ENCODE measurements at places on chromosomes 4 and X.

DNA sequence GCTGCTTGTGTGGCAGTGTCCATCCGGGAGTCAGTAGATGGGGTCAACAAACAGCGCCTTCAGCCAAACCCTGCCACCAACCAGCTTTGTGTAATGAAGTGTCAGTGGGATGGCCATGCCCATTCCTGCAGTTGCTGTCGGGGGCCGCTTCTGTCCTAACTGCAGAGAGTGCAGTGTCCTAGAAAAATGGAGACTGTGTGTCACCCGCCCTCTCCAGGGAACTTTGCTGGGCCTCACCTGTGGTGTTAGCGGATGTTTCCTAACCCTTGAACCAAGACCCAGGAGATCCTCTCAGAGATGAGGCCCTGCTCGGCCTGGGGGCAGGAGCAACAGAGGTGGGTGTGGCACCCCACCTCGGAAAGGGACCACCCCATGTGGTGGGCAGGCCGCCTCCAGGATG is 35.3 kb upstream of the HGFAC start:
- no peak for DNase-seq

- DNase-seq, result no peak
Observed at GRCh38 chr4:12987284-12987683, 496.9 kb downstream of the RAB28 start.

DNA sequence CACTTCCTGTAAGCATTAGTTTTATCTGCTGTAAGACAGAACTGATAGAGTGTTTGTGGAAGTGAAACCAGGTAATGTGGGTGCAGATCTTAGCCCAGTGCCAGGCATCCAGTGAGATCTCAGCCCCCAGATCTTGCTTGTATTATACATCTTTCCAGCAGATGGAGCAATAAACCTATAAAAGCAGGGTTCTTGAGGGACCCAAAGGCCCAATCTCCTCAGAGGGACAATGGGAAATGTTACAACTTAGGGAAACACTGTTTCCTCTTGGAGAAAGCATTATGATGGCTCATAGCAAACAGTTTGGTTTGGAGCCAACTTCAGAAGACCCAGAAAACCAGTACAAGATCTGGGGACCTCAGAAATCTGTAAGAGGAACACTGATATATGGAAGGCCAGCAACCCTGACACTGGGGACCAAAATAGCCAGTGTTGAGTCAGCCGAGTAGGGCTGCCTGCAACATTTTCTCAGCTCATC is 206.3 kb downstream of the SLC7A11 start:
- peak; percentile 19 for DNase-seq

GRCh38 chr4:16692961-16693506 is 205.4 kb downstream of the LDB2 start:
- DNase-seq, result no peak

DNA sequence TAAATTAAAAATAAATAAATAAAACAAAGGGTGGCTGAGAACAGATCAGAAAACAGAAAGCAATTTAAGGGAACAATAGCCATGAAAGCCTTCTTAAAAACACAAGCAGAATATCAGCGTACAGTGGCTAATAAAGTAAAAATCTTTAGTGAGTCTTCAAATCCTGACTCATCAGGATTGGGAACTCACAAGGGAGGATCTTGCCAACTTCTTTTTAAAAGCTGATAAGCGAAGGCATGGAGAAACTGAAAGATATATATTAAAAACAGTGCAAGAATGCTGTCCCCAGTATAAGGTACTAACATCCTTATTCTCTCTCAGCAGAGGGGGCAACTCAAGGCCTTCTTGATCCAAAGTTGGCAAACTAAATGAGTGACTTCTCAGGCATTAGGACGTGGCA is 180.1 kb downstream of the DHX15 start:
- DNase-seq, result no peak

Data from nucleus accumbens (tissue), 56 donors.